ENCODE measurements at places on chromosomes 4 and X.
A peak's percentile ranks its signal among the peaks of the same experiment; 100 is the strongest.

GRCh38 chr4:24143741-24144140, 253.9 kb upstream of the PPARGC1A start:
- DNase-seq, result no peak

DNA sequence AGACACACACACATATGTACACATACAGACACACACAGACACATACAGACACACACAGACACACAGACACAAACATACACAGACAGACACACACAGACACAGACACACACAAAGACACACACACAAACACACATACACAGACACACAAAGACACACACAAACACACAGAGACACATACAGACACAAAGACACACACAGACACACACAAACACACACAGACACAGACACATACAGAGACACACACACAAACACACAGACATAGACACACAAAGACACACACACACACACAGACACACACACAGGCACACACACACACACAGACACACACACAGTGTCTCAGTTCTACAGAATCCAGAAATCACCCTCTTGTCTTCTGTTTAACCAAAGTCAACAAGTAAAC, 280.7 kb downstream of the ASMT start:
- no peak for DNase-seq

- no peak for DNase-seq
Observed at GRCh38 chr4:173835903-173836302, 305.9 kb upstream of the HAND2 start.

- DNase-seq, result peak; percentile 5
Observed at GRCh38 chrX:24426340-24426913, 38.7 kb upstream of the PDK3 start.

GRCh38 chr4:11488657-11489452, 60.2 kb upstream of the HS3ST1 start:
- DNase-seq, result peak; percentile 17

GRCh38 chrX:67693928-67694327, 150.1 kb downstream of the AR start:
- DNase-seq, result no peak

DNA sequence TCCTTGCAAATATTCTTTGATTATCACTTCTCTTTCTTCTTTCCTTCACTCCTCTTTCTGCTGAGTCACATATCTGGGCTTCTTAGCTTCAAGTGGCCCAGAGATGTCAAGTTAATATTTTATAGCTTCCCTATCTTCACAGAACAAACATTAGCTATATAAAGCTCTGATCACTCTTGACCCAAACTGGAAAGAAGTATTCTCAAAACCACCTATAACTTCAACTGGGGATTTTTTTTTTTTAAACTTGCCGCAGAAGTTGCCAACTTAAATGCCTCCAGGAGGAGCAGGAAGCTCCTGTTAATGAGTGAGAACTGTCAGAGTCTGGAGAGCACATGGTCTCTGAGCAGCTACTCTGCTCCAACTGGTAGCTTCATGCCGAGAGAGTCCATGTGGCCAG, 233.3 kb upstream of the EDNRA start:
- DNase-seq, result no peak

GRCh38 chr4:57764856-57765255, 654.7 kb upstream of the IGFBP7 start:
- DNase-seq, result no peak

DNA sequence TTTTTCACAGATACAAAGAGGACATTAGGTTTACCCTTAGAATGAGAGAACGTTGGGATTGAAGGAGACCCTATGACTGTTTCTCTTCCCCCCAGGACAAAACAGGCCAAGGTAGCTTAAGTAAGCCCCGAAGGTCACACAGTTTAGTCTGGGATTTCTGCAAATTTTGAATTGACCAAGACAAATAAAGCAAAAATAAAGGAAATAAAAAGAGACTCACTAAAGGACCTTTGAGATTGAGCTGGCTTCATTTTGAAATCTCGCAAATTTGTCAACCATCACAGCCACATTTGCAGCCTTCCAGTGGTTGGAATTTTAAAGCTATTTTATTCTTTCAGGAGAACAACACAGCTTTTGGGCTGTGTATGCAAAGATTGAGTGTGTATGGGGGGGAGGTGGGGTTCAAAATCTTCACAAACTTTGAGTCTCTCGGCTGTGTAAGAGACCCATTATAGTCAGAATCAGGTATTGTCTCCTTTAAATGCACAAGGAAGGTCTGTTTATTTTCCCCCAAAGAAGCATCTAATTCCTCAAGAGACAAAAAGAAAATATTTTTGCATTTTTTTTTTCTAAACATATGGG, 4.2 kb downstream of the TMSB4X start:
- DNase-seq, result peak; percentile 40

DNA sequence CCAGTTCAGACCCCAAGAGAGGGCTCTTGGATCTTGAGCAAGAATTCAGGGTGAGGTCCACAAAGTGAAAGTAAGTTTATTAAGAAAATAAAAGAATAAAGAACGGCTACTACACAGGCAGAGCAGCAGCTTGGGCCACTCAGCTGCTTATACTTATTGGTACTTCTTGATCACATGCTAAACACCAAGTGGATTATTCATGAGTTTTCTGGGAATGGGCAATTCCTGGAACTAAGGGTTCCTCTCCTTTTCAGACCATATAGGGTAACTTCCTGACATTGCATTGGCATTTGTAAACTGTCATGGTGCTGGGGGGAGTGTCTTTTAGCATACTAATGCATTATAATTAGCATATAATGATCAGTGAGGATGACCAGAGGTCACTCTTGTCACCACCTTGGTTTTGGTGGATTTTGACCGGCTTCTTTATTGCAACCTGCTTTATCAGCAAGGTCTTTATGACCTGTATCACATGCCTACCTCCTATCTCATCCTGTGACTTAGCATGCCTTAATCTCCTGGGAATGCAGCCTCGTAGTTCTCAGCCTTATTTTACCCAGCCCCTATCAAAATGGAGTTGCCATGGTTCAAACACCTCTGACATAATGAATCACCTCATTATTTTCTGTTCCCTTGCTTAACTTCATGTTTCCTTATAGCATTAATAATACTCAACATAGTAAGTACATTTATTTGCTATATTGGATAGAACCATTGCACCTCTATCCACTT, 476.3 kb downstream of the DTHD1 start:
- no peak for DNase-seq

GRCh38 chr4:167890226-167890625, 202.1 kb upstream of the ANXA10 start:
- DNase-seq, result no peak

DNA sequence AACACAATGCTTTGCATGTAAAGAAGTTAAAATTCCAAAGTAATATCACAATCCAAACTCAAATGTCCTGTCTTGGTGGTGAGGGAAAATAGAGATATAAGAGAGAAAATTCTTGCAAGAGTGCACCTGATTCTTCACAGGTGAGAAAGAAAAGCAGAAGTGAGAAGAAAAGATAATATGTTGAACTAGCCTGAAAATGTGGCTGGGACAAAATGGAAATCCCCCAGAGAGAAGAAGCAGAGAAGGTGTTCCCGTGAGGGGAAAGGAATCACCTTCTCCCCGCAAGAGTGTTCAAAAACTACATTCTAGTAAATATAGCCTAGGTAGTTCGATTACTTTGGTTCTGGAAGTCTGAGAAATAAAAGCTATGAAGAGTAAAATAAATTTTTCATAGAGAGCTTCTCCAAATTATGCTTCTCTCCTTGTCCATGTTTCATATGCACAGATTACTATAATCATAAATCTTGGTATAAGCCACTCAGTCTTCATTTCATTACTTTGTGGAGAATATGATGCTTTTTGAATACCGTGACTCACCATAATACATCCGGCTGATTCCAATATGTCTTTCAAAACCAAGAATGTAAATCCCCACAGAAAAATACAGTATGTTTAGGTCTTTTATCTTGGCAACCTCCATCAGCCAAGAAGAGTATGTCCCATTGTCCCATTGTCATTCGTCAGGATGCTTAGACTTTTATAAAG, 63.1 kb downstream of the COX18 start:
- DNase-seq, result no peak

DNA sequence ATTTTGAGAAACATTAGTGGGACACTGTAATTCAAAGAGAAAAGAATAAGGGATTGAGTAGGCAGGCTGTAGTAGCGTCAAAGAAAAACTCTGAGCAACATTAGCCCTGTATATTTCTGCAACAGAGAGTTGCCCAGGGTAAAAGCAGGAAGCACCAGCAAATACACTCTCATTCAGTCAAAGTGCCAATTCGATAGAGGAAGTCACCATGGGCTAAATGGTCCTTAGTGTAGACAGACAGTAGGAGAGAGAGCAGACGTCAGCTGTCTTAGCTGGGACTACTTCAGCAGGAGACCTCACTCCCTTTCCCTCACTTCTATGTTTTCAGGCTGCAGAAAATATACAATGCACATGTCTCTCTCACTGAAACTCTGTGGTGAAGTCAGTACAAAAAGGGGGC, 2073.8 kb upstream of the TENM3 start:
- DNase-seq, result no peak

DNA sequence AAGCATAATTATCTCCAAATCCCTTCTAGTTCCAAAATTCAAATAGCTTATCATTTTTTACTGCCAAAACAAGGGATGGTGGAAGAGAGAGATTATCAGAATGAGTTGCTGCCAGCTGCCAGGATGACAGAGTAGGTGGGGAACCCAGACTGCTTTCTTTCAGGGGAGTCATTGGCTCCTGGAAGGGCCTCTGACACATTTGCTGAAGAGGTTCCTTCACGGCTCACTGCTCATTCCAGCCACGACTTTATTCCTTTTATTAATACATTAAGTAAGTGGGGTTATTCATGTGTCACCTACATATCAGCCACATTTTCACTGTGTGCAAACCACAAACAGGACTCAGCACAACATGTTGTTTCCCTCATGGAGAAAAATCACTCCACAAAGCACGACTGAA, 12.7 kb upstream of the SMIM43 start:
- no peak for DNase-seq

DNA sequence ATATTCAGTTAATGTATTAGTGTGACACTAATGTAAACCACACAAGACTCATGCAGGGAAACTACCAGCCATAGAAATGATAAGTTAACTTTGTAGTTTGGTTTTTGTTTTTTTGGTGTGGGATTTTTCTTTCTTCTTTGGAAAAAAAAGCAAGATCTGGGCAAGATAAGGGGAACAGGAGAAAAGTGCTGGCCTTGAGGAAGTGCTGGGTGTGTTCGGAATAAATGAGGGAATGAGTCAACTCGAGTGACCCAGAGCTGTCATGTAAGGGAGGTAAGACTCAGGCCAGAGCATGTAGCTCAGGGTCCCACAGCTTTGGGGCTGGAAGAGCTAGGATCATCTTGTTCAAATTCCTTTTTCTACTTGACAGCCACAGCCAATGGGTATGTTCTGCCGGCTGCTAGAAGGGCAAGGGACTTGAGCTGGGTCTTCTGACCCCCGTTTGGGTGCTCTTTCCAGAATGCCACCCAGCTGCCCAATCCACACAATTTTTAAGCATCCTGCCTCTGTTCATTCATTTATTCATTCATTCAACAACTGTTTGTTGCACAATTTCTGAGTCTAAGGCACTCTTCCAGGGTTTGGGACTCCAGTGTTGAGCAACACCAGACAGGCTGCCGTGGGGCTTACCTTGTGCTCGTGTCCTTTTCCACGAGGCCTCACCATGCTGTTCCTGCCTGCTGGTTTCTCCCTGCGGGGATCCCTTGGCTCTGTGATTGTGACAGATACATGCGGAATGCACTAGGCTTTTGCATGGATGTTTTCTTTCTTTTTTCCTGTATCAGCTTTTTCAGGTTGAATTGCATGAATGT, 54.5 kb downstream of the CLDN34 start:
- DNase-seq, result no peak

DNA sequence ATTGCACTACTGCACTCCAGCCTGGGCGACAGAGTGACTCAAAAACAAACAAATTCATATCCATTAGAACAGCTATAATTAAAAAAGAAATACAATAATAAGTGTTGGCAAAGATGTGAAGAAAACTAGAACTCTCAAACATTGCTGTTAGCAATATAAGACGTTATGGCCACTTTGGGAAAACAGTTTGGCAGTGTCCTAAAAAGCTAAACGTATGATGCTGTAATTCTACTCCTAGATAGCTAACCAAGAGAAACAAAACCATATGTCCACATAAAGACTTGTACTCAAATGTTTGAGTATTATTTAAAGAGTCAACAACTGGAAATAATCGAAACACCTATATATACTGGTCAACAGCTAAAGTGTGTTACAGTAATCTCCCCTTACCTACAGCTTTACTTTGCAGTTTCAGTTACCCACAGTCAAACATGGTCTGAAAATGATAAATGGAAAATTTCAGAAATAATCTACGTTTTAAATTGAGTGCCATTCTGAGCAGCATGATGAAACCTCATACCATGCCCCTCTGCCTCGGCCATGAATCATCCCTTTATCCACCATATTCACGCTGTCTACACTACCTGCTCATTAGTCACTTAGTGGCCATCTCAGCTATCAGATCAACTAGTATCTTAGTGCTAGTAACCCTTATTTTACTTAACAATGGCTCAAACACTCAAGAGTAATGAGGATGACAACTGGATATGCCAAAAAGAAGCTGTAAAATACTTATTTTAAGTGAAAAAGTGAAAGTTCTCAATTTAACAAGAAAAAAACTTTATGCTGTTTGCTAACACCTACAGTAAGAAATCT, 4.9 kb downstream of the ELF2 start:
- no peak for DNase-seq

DNA sequence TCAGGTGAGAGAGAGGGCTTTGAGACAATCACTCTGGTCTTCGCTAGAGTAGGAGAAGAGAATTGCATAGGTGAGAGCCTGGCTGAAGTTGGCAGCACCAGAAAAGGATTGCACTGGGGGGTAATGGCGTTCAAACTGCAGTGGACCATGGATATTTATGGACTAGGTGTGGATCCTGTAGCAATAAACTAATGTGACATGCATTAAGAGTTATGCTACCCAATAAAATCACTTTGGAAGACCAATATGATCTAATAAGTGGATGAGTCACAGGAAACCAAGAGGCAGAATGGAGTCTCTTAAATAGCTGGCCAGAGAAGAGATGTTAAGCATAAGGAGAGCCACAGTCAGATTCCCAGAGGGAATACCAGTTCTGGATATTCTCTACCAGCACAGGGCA, 259.8 kb downstream of the FBXO8 start:
- DNase-seq, result no peak

DNA sequence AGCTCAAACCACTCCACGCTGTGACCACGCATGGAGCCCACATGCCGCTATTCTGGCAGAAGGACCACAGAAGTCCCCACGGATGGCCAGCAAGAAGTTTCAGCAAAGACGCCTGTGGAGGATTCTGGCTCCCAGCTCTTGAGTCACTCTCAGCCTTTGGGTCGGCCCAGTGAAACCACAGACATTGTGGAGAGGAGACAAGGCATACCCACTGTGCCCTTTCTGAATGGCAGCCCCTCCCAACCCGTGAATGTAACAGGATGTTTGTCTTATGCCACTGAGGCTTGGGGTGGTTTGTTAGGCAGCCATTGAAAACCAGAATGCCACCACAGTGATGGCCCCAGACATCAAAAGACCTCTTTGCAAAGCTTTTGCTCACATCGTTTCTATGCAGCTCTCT, 42.7 kb downstream of the ABLIM2 start:
- no peak for DNase-seq

All from inflammatory macrophage (primary cell).